Activated naive CD4-positive, alpha-beta T cell (primary cell): ENCODE measurements at places on chromosomes 3 and 15.

DNA sequence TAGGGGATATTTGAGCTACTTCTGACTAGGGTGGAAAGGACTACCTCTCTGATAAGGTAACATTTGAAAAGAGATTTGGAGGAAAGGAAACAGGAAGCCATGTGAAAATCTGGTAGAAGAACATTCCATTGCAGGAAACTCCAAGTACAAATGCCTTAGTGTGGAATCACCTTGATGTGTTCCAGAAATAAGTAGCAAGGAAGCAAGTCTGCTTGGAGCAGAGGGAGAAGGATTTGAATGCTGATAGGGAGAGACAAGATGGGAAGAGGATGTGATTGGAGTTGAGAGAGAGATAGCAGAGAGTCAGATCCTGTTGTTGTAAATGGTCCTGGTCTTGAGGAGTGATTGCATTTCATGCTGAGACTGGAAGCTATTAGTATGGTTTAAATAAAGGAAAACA lies 335.1 kb upstream of the DCBLD2 start:
- no peak for DNase-seq

DNA sequence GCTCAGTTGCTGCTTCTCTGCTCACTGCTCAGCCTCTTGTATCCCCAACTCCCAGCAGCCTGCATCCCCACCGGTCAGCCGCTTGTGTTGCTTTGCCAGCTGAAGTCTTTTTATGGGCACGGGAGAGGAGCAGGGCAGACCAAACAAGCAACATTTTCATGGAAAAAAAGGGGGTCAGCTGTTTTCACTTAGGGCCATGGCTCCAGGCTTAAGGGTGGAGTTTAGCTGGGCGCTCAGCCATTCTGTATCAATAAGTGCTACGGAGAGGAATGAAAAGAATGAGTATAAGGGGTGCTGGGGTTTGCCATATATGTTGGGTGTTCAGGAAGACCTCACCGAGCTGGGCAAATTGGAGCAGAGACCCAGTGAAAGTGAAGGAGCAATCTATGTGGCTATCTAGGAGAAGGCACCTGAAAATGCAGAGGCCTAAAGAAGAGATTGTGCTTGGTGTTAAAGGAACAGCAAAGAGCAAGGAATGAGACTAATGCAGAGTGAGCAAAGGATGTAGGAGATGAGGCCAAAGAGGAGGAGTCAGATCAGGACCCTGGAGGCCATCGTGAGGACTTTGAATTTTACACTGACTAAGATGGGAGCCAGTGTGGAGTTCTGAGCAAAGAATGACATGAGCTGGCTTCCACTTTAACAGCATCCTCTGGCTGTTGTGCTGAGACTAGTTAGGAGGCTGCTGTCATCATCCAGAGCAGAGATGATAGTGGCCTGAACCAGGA lies 16.6 kb upstream of the IREB2 start:
- no peak for DNase-seq

- DNase-seq, result no peak
Measured at GRCh38 chr15:69661446-69661845, 208.8 kb downstream of the RPLP1 start.

GRCh38 chr3:123648696-123649405 lies 64.0 kb upstream of the HACD2 start:
- no peak for DNase-seq
